Bronchial epithelial cell (primary cell): ENCODE measurements at places on chromosomes 11 and 22. TPM values are rescaled to one million over a fixed set of nuclear protein-coding genes. Genes with fewer than 3 reads are reported as not detected.
A peak's percentile ranks its signal among the peaks of the same experiment; 100 is the strongest.

GRCh38 chr22:48037618-48038017 is 1275.2 kb downstream of the TBC1D22A start:
- DNase-seq: no peak

DNA sequence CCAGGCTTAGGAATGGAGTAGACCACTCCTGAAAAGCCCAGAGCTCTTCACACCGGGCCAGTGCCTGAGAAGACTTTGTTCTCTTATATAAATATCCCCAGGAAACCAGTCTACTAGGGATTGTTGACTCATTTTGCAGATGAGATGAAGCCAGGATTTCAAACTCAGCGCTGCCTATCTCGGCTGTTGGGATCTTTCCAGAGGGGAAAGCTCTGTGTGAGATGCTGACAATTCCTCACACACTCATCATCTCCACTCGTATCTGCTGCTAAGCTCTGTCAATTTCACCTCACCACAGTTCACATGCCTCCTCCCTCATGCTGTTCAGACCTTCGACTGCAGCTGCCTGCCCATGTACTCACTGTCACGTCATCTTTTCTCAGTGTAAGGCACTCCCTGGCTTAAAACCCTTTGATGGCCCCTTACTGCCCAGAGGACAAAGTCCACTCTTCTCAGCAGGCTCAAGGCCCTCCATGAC is 12.5 kb downstream of the USH1C start:
- DNase-seq: no peak

The ZNF70 gene
- 1.3 TPM in 2 replicates for total RNA-seq

The DRD4 gene
- total RNA-seq: 0.13 TPM in 1 of 2 replicates, not detected in the other

DNA sequence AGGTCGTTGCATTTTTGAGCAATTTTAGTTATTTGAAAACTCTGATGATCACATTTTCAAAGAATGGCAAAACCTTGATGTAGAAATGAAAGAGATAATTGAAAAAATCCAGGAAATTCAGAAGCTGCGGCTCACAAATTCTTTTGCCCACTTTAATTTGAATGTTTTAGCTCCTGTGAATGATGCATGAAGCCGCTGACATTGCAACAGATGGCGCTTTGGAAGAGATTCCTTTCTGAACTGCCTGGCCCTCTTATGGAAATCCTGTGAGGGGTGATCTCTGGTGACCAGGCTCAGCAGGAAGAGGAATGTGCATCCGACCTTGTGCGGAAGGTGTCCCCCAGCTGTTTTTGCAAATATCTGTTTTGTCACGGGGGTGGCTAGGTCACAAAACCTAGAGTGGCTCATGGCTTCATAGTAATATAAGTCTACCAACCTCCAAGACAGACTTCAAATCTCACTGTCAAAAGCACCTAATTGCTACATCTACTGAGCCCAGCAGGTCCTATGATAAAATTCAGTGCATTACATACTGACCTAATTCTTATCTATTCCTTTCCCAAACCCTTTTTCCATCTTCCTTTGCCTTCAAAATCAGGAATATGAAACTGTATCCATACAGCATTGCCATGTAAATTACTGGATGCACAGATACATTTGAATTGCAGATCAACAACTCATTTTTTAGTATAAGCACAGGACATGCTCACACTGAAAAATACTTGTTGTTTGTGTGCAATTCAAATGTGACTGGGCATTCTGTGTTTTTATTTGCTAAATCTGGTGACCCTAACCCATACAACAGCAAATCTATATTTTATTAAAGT is 412.7 kb downstream of the ETS1 start:
- DNase-seq: no peak

GRCh38 chr22:49768077-49768910 is 59.4 kb downstream of the BRD1 start:
- no peak for DNase-seq

GRCh38 chr11:112719736-112720525 is 241.3 kb upstream of the NCAM1 start:
- peak; percentile 5 for DNase-seq

DNA sequence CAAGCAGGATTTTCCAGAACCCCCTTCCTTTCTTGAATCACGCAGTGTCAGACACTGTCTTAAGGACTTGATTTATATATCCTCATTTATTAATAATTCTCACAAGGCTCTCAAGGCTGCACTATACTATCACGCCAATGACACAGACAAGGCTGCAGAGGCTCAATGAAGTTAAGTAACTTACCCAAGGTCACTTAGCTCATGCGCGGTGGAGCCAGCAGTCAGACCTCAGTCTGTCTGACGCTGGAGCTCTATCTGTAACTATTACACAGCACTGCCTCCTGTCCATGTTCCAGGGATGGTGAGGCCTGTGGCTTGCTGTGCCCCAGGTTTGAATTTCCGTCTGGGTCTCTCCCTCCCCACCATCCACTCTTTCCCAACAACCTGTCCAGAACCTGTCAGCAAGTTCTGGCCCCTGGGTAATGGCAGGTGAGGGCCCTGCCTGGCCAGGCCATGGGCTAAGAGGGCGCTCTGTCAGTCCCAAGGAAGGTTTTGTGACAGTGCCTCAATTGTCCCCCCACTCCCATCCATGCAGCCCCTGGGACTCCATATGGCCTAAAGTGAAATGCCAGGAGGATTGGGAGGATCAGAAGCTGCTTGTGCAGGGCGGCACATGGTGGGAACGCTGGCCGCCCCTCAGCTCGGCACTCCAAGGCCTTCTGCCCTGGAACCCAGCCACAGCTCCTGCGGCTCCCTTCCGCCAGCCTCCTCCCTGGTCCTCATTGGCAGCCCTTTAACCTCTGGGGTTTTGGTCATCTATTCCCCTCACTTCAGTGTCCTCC is 8.6 kb downstream of the KCNC1 start:
- DNase-seq: no peak

The USP2 gene
- total RNA-seq: 0.26 and 1.2 TPM in 2 replicates

- DNase-seq: no peak
Measured at GRCh38 chr11:122692444-122692843, 36.9 kb downstream of the UBASH3B start.

The UNC93B1 gene
- 26.4 and 56.3 TPM in 2 replicates for total RNA-seq

- DNase-seq: no peak
Measured at GRCh38 chr11:66710384-66710930, 18.6 kb downstream of the SPTBN2 start.

GRCh38 chr22:50730941-50731661 is 6.9 kb upstream of the ACR start:
- peak; percentile 36 for DNase-seq

The MYO18B gene
- not detected in 2 replicates for total RNA-seq

- DNase-seq: no peak
Measured at GRCh38 chr11:12845739-12846358, 163.3 kb upstream of the RASSF10 start.

The HORMAD2 gene
- total RNA-seq: not detected in 2 replicates

The SYTL2 gene
- 5.6 and 8.2 TPM in 2 replicates for total RNA-seq

The OR52E6 gene
- not detected in 2 replicates for total RNA-seq

The PRRG4 gene
- 3.7 and 7.7 TPM in 2 replicates for total RNA-seq

DNA sequence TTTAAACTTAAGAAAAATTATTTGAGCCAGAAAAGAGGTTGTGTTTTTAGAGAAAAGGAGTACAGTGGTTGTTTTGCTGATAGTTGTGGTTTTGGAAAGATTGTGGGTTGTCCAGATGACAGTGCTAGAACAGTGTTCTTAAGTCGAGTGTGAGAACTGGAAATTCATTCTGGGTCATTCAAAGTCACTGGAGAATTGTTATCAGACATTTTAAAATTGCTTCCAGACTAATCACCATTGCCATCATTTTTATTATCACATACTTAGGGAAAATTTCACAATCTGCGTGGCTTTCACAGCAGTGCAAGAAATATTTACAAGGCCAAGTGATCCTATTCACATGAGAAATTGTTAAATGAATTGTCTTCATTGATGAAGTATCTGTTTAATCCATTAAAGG is 242.2 kb upstream of the DDI1 start:
- no peak for DNase-seq

DNA sequence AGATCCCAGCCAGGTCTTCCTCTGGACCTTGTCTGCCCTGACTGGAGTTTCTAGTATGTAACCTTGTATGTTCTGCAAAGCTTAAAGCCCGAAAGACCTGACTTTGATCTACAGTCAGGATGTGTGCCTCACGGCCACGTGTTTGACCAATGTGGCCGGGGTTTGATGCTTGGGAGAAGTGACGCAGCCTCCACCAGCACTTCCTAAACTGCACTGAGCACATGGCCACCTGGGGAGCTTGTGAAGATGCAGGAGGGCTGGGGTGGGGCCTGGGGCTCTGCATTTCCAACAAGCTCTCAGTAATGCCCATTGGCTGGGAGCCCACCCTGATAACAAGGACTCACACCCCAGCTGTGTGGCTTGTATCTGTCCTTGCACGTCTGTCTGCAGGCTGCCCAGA is 53.2 kb downstream of the NAT10 start:
- no peak for DNase-seq

DNA sequence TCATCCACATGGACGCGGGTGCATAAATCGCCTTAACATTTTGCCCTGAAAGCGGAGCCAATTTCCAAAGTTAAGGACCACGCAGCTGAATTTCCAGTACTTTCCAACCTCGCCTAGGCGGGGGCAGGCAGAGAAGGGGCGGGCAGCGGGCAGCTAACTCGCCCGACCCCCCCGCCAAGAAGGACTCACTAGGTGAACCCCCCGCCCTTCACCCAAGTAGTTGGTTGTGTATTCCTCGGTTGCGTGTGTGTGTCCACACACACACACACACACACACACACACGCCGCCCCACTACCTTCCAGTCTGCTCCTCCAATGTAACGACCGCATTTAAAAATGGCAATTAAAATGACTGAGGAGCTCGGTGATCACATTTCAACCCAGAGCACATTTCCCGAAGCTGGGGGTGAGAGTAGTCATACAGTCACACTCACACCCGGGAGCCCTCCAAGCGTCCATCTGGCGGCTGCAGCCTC is 1.4 kb downstream of the TENM4 start:
- no peak for DNase-seq

DNA sequence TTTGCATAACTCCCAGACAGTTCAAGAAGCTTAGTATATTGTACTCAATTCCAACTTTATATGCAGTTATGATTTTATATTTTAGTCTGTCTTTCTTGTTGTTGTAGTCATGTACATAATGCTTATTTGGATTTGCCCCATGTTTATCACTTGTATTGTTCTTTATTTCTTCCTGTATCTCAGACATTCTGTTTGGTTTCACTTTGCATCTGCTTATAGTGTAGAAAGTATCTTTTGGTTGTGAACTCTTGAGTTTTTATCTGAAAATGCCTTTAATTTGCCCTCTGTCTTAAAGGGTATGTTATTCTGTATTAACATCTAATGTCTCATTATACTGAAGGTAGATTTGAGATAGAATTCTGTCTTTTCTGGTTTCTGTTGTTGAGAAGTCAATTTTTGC is 275.4 kb downstream of the DYNC2H1 start:
- no peak for DNase-seq

DNA sequence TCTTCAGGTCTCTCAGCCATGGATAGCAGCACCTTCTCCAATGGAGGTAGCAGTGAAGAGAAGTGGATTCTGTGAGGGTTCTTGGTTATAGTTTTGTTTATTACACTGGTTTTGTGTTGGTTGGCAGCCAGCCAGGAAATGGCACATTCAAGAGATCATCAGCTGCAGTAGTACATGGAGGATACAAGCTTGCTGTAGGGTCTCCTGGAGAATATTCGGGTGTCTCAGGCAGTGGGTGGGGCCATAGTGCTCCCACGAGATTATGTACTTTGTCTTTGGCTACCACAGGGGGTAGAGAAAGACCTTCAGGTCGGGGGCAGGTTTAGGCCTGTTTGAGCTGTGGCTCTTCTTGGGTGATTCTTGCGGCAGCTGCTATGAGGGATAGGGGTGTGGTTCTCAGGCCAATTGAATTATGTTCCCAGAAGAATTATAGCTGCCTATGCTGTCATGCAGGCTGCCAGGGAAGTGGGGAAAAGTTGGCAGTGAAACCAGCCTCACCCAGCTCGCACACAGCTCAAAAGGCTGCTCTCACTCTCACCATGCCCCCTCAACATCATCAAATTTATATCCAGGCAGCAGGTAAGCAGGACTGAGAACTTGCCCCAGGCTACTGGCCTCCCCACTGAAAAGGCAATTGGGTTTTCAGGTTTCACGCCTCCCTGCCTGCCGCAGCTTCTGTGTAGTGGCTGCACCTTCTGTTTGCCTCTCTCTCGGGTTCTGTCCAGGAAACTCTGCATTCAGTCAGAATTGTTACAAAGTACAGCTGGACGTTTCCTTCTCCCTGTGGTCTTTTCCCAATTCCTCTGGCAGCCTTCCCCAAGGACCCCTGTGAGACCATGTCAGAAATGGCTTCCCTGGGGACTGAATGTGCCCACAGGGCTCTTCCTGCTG is 435.5 kb downstream of the LUZP2 start:
- peak; percentile 10 for DNase-seq

DNA sequence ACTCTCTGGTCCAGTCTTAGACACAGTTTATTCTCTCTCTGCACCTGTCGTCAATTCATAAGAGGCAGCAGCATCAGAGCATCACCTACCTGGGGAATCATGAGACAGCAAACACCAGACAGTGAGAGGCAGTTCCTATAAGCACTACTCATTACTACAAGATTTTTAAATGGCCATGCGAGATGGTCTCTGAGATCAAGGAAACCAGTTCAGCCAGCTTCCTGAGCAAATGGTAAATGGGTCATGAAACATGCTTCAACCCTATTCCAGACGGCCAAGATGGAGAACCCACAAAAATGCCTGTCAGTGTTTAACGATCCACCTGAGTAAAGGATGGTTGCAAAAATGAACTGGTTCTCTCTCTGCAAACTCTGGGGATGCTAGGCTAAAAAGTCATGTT is 52.9 kb downstream of the SYTL2 start:
- no peak for DNase-seq

GRCh38 chr11:77879218-77879617 is 58.3 kb downstream of the AAMDC start:
- DNase-seq: no peak

DNA sequence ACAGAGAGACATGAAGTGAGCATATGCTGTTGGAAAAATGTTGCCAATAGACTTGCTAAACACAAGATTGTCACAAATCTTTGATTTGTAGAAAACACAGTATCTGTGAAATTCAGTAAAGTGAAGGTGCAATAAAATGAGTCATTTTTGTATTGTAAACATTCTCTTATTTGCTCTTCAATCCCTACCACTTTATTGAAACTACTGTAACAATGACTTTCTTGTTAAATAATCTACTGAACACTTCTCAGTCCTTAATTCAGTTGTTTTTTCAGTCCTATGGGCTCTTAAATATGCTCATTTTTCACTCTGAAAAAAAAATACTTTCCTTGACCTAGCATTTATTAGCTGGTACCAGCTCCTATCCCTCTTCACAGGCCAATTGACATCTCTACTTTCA is 531.9 kb downstream of the DLG2 start:
- DNase-seq: no peak

- DNase-seq: no peak
Measured at GRCh38 chr11:22559416-22559815, 66.2 kb downstream of the FANCF start.

GRCh38 chr11:520428-521176 is 13.6 kb upstream of the RNH1 start:
- DNase-seq: no peak
